ENCODE measurements at places on chromosomes 12 and 14. TPM values are rescaled to one million over a fixed set of nuclear protein-coding genes. Genes with fewer than 3 reads are reported as not detected.

The SLC6A15 gene
- 38.1 TPM for total RNA-seq

The RNASE3 gene
- total RNA-seq, result not detected

The C3AR1 gene
- not detected for total RNA-seq

DNA sequence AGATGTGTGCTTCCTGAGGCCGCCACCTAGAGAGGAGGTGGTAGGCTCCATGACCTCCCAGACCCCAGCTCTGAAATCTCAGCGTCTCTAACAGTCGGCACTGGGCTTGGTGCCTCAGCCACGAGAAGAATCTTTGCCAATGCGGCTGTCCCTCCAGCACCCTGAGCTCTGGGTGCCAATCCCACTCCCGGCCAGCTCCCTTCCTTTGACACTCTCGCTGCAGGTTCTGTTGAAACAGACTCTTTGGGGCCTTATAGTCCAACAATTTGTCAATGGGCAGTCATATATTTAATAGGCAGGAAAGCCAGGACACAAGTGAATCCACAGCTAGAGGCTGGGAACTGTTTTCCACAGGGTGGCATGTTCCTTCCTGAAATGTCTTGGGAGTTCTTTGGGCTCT, 52.8 kb downstream of the PRMT8 start:
- no peak for DNase-seq

GRCh38 chr14:64220466-64220865, 73.7 kb downstream of the ESR2 start:
- DNase-seq, result no peak

GRCh38 chr12:1579651-1580435, 14.5 kb downstream of the FBXL14 start:
- DNase-seq, result no peak

- DNase-seq, result no peak
Measured at GRCh38 chr14:89411976-89412375, 5.1 kb downstream of the FOXN3 start.

GRCh38 chr14:25622763-25623162, 572.8 kb upstream of the STXBP6 start:
- no peak for DNase-seq

DNA sequence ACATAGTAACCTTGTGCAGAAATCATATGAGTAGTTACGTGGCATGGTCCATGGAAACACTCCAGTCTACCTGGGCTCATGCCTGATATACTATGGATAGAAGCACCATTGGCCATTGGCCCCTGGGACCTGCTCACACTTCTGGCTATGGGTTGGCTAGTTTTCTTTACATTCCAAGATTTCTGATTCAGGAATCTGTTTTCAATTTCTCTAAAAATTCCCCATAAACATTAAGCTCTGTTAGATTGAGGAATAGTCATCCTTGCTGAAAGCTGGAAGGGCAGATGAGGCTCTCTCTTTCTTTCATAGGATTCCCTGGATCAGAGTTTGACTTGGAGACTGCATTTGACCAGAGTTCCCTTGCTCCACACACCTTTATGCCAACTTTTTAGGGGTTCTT, 37.3 kb upstream of the RAP1B start:
- no peak for DNase-seq

GRCh38 chr12:11584221-11584855, 65.1 kb upstream of the ETV6 start:
- DNase-seq, result no peak

- DNase-seq, result peak; percentile 75
Measured at GRCh38 chr14:70641548-70642302, at the start of gene TTC9. Gene TTC9 (plus strand): TSS chr14:70641916. CDS start chr14:70642130, 214 bp downstream.

GRCh38 chr14:104081261-104081835, 4.2 kb upstream of the ASPG start:
- DNase-seq, result no peak

GRCh38 chr14:51283402-51284085, 43.5 kb downstream of the TMX1 start:
- no peak for DNase-seq

DNA sequence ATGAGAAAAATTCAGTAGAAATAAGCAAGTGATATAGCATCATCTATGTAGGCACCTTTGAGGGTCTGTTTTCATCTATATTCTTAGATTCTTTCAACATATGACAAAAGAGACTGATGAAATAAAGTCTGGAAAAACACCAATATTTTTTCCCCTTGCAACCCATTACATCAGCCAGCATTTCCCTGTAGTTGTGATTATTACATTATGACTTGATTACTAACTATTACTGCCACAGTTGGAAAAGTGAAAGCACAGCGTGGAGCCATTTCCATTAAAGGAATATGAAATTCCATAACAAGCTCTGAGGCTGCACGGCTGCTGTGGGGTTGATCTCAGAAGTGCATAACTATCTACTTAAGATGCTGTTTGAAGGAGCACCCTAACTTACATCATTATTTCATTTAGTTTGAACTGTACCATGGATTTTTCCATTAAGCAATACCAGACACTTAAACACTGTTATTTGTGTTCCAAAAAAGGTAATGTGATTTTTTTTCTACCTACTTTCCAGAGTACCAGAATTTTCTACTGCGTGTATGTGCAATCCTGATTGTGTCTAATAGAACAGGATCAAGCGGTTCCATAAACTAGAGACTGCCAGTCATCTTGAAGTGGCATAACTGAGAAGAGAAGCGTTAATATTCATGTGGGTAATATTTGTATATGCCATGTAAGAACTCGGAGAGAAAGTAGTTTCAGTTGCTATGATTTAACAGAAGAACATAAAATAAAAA, 405.5 kb downstream of the MDGA2 start:
- no peak for DNase-seq

DNA sequence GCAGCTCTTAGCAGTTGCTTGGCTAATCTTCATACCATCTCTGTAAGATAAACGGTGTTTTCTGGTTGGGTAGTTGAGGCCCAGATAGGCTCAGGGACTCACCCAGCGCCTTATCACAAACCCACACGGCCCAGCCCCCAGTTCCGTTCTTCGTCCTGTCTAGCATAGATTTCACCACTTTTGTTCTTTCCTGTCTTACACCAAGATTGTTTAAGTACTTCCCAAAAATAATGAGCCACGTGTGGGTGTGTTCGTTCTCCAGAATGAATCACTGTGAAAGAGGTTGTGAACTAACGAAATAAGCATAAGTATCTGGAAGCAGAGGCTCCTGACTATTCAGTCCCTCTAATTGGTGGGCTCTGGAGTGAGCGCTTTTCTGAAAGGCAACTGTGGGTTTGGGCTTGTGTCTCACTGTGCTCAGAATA, 21.4 kb downstream of the ACVR1B start:
- DNase-seq, result no peak

- no peak for DNase-seq
Measured at GRCh38 chr14:72881543-72881942, 12.4 kb downstream of the DPF3 start.

DNA sequence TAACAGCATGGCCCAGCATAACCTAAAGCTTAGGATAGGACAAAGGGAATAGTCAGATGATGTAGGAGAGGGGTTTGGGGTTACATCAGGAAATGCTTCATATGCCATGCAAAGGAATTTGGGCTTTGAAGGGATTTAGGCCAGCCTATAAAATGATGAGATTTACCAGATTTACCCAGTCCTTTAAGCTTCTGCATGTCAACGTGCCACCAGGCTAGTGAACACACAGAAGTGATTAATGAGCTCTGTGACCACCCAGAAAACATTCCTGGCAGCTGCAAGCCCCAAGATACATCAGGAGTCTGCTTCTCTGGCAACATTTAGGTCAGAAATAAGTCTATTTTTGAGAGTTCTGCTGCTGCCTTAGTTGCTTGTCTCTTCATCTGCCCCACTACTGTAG, 118.3 kb downstream of the LRIG3 start:
- no peak for DNase-seq

GRCh38 chr12:92076101-92076500, 69.5 kb downstream of the BTG1 start:
- no peak for DNase-seq

DNA sequence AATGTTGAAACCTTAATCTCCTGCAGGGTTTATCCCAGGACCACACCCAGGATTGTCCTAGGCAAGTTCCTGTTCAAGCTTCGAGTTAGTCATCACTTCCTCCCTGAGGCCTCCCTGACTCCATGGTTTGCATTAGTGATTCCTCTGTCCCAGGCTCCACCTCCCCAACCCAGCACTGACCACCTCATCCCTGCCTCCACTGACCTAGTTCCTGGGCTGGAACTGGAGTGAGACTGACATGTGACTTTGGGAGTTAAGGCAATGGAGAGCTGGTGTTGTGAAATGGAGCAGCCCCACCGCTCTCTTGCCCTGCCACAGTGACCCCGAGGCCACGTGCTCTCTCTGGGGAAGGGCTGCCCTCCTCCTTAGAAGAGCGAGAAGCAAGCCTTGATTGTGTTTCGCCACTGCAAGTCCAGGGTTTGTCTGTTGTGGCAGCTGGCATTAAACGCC, 15.8 kb upstream of the DTX1 start:
- DNase-seq, result no peak

All from H1 (cell line).